Colonic mucosa (tissue), 4 donors: ENCODE measurements at places on chromosomes 4 and X. TPM values are rescaled to one million over a fixed set of nuclear protein-coding genes. Genes with fewer than 3 reads are reported as not detected.

ZBTB33 gene
- total RNA-seq = 13.6 TPM

NXF3 gene
- not detected for total RNA-seq

UVSSA gene
- 16.7 TPM for total RNA-seq

DNA sequence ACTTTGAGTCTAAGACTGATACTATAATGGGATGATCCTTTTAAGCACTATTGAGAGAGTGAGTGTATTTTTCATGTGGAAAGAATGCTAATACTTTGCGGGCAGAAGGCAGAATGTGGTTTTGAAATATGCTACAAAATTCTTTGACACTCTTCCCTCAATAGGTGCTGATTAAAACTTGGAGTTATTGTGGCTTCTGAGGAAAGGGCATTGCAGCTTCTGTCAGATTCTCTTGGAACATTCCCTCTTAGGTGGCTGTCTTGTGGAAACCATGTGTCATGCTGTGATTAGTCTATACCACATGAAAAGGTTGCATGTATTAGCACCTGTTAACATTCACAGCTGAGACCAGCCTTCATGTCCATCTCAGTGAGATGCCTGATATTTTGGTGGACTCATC, 547.0 kb downstream of the STIM2 start:
- no peak for DNase-seq

DNA sequence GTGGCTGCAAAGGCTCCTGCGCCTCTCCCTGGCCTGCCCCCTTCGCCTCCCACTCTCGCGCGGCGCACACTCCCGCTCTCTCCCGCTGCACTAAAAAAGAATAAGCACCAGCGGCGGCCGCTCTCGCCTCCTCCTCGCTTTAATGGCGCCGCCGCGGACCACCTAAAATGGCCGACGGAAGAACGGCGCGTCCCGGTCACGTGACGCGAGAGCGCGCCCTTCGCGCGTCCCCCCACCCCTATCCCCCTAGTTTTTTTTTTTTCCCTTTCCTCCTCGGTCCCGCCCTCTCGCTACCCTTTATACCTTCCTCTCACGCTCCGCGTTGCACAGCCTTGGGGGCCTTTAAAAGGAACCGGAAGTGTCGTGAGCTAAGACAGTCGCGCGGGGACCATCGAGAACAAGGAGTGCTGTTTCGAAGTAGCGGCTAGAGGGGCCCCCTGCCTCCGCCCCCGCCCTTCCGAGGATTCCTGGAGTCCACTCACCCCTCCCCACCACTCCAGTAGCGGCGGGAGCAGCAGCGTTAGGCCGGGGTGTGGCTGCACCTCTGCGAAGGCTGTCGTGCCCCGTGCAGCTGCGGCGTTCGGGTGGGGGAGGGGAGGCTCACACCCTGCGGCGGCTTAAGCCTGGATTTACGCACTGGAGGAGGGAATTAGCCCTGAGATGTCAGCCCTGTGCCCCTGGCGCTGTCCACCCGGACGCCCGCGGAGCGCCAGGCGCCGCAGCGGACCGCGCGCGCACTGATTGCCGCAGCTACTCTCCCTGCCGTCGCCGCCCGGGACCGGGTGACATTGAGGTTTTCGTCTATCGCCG, at the start of gene HNRNPD:
Gene HNRNPD, minus strand, starts transcription at position 176 of the 810 bp plus-strand sequence. CDS start 313 bp downstream, outside the sequence.
- DNase-seq = peak; percentile 97

DNA sequence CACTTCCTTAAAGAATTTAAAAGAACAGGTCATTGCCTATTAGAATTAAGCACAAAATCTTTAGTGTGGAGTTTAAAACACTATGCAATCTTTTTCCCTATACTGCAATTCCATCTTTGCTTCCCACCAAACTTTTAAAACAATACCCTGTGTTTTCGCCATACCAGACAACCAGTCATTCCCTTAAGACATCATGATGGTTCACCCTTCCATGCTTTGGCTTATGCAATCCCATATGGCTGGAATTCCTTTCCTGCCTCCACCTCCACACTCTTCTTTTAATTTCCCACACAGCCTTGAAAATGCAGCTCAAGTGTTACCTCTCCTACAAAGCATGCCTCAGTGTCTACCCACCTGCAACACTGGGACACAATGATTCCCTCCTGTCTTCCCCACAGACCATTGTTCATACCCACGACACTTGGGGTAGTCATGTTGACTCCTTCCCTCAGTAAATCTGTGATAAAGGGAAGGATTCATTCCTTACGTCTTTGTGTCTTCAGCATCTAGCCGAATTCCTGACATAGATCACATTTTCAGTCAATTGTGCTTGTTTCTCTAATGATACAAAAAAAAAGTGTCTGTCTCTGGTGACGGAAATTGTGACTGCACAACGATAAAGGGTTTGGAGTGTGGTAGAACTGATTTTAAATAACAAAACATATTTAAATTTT, 166.3 kb downstream of the FNIP2 start:
- no peak for DNase-seq

- DNase-seq = no peak
These were observed 203.2 kb upstream of the PSAPL1 start for GRCh38 chr4:7637971-7638370.

GRCh38 chr4:158428242-158428641, 93.4 kb upstream of the RXFP1 start:
- no peak for DNase-seq

- DNase-seq = no peak
These were observed 581.1 kb downstream of the SPRY1 start for GRCh38 chr4:123977641-123978081.

DNA sequence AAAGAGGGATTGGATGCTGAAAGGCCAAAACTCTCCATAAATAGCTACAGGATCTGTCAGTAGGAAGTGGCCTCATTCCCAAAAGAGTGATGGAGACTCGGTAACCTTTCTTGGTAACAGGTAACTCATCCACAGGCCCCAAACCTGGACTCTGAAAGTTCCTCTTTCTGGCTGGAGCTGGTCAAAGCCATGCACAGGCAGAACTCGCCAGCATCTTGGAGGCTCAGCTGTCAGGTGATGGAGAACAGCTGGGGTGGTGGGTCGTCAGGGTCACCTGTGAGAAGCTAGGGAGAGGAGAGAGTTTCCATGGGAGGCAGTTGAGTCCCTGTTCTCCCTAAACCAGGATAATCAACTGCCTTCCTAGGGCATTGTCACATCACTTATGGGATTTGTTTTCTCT, 354.3 kb upstream of the GATB start:
- DNase-seq = no peak

GRCh38 chrX:42119076-42119475, 195.7 kb upstream of the CASK start:
- no peak for DNase-seq

GRCh38 chrX:1023676-1024075, 188.8 kb downstream of the CRLF2 start:
- no peak for DNase-seq

DNA sequence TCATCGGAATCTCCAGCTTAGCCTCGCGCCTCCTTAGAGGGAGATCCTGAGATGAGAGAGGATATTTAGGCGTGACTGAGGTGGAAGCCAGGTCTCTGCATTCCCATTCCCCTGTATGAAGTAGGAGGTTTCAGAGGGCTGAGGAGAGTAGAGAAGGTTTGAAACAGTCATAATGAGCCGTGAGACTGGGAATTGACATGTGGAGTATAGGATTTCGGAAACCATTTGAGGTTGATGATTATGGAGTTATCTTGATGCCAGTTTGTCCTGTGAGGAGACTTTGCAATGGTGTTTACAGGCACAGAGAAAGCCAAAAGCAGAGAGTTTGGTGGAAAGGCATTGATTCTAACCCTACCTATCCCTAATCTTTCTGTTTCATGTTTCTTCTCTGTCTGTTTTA, 2.0 kb downstream of the CHST7 start:
- DNase-seq = no peak
